ENCODE measurements at places on chromosomes 7 and 10.
A peak's percentile ranks its signal among the peaks of the same experiment; 100 is the strongest.

DNA sequence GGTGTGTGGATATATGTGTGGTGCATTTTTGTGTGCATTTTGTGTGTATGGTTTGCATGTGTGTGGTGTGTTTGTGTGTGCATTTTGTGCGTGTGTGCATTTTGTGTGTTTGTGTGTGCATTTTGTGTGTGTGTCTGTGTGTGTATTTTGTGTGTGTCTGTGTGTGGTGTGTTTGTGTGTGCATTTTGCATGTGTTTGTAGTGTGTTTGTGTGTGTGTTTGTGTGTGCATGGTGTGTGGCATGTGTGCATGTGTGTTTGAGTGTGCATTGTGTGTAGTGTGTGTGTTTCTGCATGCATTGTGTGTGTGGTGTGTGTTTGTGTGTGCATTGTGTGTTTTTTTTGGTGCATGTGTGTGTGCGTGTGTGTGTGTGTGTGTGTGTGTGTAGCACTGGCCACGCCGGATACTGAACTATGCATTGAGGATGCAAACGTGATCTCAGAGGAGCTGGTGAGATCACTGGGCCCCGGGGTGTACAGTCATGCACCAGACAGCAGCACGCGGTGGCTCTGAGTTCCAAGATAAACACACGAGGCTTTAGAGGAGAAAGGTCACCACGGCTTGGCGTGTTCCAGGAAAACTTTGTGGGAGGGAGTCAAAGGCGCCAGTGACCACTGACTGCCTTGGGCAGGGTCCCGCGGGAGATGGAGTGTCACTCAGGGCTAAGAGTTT, 106.6 kb upstream of the SHH start:
- DNase-seq = no peak

DNA sequence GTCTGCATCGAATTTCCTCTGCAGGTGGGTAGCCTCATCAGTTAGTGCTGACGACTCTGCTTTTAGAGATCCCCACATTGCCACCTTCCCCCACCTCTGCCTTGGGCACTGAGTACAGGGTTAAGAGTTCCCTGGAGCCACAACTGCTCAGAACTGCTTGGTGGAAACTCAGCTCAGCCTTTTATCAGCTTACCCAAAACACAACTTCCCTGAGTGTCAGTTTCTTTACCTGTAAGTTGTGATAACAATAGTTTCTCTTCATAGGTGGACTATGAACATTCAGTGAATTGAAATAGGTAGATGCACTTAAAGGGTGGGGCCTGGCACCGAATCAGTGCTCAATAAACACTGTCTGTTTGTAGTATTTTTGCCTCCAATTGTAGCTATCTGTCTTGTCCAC, 11.3 kb downstream of the ASB13 start:
- DNase-seq = no peak

GRCh38 chr10:102775201-102775934, 31.6 kb downstream of the WBP1L start:
- no peak for DNase-seq

GRCh38 chr10:77163670-77164348, 473.8 kb downstream of the KCNMA1 start:
- no peak for DNase-seq

DNA sequence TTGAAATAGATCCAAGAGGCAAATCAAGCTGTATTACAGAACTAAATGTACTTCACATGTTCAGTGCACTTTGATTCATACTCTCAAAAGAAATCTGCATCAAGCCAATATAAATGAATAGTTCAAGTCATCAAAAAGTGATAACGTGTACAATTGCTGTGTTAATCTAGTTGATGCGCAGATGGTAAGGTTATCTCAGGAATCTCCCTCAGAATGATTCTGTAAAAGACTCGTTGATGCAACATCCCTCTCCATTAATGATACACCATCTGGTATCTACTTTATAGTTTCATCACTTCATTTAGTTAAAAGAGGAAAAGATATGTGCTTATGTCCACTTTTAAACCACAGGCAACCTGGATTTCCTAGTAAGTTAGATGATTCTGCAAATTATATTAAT, 200.6 kb downstream of the CHCHD3 start:
- no peak for DNase-seq

- DNase-seq = no peak
Measured at GRCh38 chr7:157279741-157280215, 57.0 kb upstream of the DNAJB6 start.

DNA sequence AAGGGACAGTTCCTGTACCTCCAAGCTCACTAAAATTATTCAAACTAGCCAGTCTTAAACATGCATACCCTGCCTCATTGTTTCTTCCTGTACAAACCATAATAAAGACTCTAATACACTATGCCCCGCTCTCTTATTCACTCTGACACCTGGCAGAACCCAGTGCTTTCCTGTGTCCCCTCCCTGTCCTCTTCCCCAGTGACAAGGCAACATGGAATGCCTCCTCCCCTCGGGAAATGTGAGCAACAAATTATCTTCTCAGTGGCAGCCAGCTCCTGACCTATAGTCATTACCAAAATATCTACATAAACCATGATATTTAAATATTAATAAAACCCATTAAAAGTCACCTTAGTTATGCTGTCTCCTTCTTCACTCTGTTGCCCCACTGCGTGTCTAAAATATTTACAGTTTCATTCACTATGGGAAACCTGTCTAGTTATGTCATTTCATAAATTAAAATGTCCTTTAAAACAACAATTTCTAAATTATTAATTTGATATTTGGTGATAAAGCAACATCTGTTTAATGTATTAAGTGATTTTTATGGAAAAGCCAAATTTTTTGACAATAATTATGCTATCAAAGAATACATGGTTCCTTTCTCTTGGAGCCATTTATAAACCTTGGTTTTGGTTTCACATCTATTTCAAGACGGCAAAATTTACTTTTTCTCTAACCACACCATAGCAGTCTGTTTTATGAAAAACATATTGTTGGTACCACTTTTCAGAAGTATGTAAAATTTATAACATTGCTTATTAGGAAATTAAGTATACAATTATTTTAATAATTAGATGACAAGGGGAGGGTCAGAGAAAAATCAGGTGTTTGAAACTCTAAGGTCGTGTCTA, 1355.2 kb downstream of the XPNPEP1 start:
- no peak for DNase-seq

- DNase-seq = no peak
Measured at GRCh38 chr10:60448246-60448645, 58.6 kb upstream of the ANK3 start.

DNA sequence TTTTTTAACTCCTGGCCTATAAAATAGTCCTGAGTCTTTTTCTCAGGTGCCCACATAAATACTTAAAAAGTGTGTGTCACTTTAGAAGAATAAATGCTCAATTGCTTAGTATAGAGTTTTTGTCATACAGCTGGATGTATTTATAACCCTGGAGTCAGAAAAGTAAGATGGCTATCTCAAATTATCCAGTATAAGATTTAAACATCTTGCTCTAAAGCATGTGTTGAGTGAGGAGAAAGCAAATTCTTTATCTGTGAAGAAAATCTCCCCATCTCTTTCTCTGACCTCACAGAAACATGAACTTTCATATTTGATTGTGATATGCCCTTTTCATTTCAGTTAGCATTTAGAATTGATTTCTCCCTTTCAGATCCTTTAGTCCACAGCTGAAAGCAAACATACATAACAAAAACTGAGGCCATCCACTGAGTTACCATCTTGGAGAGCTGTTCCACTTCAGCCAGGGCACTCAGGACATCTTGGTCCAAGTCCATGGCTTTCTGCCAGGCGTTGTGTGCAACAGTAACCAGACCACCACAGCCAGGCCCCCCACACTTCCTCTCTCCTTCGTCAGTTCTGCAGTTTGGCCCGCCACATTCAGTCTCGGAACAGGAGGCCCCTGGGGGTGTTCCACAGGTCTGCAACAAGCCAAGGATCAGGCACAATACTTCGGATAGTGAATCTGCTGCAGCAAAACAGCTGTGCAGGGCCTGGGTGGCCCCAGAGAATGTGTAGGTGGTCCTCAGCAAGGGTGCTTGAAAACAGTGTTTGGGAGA, 40.9 kb downstream of the DLD start:
- no peak for DNase-seq

DNA sequence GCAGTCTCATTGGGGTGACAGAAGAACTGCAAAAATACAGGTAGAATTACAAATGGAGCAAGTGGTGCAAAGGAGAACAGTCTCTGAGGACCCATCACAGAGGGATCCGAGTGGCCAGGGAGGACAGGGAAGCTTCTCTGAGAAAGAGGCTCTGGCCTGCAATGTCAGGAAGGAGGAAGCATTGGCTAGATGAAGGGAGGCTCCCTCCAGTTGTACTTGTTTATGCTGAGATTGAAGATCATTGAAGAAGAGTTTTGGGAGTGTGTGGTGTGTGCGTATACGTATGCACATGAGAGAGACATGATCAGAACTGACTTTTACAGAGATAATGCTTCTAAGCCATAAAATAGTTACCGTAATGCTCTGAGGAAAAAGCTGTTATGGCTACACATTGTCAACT, 274.7 kb upstream of the FZD8 start:
- DNase-seq = no peak

- no peak for DNase-seq
Measured at GRCh38 chr10:125812128-125812750, 10.8 kb downstream of the UROS start.

- DNase-seq = peak; percentile 85
Measured at GRCh38 chr10:86545101-86545500, 23.5 kb upstream of the WAPL start.

DNA sequence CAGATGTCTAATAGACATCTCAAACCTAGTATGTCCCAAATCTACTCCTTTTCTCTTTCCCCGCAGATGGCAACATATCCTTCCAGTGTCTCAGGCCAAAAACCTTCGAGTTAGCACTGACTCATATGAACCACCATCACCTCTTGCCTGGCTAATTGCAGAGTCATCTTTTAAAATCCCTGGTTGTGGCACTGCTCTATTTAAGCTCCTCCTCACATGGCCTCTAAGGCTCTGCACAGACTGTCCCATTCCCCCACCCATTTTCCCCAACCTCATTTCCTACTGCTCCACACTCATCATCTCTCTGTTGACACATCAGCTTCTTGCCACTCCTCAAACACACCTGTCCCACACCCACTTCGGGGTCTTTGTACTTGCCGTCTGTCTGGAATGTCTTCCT, 16.8 kb upstream of the HBP1 start:
- DNase-seq = no peak

DNA sequence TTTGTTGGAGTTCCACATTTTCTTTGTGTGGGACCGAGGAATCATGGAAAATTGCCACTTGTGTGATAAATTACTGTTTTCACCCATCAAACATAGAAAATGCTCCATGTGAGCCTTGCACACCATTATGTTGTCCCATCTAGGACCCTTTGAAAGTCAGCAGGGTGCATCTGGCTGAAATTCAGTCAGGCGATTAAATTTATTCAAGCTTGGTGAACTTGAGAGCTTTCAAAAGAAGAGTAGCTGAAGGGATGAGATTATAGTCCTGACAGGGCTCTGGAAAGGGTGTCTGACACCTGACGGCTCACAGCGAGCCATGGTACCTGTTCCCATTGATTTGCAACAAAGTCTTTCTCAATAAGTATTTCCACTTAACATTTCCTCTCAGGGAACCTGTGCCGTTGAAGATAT, 399.7 kb upstream of the ETV1 start:
- peak; percentile 99 for DNase-seq

GRCh38 chr7:38903057-38903456, 5.9 kb downstream of the VPS41 start:
- no peak for DNase-seq

DNA sequence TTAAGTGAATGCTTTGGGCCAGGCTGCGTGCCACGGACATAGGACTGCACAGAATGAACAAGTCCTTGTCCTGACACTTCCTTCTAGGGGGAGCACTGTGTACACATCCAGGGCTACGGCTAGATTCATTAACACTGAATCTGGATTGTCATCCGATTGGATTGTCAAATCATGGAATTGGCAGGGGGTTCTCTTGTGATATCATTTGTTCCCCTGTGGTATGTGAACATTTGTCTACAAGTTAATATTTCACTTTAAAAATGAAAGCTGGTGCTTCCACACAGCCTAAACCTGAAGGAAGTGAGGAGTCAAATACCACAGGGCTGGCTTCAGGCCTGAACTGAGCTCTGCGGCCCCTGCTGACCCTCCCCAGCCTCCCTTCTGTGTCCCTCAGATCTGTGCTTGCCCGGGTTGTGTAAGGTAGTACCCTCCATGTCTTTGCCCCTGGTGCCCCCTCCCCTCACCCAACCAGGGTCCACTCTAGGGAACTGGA, 75.6 kb downstream of the SNX10 start:
- DNase-seq = no peak

GRCh38 chr7:105887569-105888189, 11.3 kb upstream of the ATXN7L1 start:
- DNase-seq = peak; percentile 46

GRCh38 chr7:138164804-138165203, 88.5 kb downstream of the AKR1D1 start:
- DNase-seq = no peak

DNA sequence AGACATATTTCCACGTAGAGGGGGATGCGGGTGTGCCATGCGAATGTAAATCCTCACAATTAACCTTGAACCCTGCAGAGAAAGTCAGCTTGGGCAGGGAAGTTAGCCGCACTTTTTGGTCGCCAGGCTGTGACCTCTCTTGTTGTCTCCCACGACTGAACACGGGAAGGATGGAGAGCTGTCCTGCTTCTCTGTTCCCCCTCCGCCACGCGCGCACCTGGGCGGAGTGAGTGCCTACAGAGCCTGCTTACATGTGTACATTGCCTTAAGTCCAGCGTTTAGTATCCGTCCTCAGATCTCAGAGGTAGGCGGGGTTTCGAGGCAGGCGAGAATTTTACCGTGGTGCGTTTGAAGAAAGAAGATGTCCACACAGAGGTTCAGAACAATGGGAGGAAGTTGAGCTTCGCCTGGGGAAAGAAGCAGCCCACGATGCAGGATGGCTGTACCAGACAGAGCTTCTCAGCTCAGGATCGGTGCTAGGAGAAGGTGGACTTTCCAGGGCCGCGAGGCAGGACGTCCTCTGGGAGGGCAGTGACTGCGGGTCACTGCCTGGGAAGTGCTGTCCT, 482 bp upstream of the ERCC6 start:
- peak; percentile 5 for DNase-seq

DNA sequence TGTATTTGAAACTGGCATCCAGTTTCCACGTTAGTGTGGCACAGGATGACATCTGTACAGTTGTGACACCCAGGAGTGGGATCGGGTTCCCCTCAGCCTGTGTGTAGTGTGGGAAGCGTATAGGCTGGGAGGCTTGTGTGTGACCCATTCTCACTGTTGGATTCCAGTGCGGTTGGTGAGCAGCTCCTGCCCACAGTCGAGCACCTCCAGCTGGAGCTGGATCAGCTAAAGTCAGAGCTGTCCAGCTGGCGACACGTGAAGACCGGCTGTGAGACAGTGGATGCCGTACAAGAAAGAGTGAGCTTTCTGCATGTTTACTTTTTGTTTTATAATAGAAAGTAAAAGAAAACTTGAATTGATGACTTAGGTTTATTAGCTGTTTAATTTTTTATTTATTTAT, 18.7 kb upstream of the GET4 start:
- DNase-seq = no peak
